Lung (tissue), 17 donors: ENCODE measurements at places on chromosomes 5 and 9.
A peak's percentile ranks its signal among the peaks of the same experiment; 100 is the strongest.

DNA sequence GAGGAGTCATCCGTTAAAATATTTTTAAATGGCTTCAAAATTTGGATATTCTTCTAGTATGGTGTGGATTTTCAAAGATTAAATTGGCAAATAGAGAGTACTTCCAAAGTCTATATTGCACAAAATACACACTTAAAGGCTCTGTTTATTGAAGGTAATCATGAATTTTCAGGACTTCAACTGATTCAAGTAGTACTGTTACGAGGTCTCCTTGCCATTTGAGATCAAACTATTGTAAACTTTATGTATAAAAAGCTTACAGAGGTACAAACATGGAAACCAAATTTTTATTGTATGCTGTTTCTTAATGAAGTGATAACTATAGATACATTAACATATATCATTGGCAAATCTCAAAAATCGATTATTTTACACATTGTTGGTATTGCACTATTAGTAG, 2.5 kb downstream of the ERBIN start:
- DNase-seq: no peak

DNA sequence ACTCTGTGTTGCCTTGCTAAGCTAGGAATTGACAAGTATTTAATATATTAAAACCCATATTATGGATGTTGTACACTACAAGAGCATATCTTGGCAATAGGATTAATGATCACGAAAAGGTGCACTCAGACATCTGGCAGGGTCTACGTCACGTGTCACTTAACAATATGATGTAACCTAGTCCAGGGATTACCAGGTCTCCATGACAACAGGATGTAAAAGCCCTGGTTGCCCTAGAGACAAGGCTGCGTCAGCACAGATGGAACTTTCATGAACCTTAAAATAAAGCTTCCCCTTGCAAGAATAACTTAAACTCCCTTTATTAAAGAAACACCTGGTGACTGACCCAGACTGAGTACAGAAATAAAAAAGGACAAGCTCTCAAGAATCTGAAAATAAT, 717.8 kb downstream of the CDH18 start:
- no peak for DNase-seq

GRCh38 chr5:79774171-79774854, 84.7 kb downstream of the CMYA5 start:
- no peak for DNase-seq

DNA sequence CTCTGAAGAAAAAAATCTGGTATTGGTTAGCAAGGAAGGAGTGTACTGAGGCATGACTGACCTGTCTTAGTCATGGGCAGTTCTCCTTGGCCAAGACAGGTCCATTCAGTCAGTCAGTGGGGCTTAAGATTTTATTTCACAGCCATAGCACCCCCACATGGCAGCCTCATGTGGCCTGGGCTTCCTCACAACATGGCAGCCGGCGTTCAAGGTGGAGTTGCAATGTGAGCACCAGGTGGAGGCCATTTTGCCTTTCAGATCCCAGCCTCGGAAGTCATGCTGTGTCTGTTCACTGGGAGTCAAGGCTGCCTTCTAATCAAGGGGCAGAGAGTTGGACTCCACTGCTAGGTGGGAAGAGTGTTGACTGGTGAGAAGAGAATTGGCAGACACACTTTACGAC, 10.3 kb upstream of the CARD19 start:
- DNase-seq: no peak

- DNase-seq: peak; percentile 70
Observed at GRCh38 chr5:143177263-143177983, 226.1 kb downstream of the NR3C1 start.
